ENCODE measurements at places on chromosomes 5 and 9. TPM values are rescaled to one million over a fixed set of nuclear protein-coding genes. Genes with fewer than 3 reads are reported as not detected.
A peak's percentile ranks its signal among the peaks of the same experiment; 100 is the strongest.

SLC34A3 gene
- not detected for polyA plus RNA-seq

DNA sequence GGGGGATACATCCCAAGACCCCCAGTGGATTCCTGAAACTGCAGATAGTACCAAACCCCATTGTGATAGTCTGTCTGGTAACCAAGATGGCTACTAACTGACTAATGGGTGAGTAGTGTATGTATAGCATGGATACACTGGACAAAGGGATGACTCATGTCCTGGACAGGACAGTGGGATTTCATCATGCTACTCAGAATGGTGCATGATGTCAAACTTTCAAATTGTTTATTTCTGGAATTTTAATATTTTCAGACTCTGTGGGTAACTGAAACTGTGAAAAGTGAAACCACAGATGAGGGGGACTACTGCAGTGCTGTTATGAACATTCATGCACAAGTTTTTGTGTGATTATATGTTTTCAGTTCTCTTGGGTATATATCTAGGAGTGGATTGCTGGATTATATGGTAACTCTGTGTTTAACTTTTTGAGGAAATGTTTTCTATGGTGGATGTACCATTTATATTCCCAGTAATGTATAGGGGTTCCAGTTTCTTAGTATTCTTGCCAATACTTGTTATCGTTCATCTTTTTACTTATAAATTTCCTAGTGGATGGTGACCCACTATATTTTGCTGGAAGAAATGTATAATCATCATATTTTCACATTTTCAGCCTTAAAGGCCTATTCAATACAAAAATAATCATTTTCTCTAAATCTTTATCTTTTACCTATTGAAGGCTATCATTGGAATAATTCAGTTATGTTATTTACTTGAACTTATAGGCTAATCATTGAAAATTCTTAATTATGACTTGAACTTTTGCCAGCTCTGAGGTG is 140.9 kb downstream of the NR3C1 start:
- DNase-seq, result peak; percentile 67

NUTM2G gene
- not detected for polyA plus RNA-seq

PLPP7 gene
- 3.1 TPM for polyA plus RNA-seq

CATSPER3 gene
- 0.15 TPM for polyA plus RNA-seq

GRCh38 chr9:109455861-109456260 is 42.2 kb downstream of the PTPN3 start:
- no peak for DNase-seq
